ENCODE measurements at places on chromosomes 4 and X.

DNA sequence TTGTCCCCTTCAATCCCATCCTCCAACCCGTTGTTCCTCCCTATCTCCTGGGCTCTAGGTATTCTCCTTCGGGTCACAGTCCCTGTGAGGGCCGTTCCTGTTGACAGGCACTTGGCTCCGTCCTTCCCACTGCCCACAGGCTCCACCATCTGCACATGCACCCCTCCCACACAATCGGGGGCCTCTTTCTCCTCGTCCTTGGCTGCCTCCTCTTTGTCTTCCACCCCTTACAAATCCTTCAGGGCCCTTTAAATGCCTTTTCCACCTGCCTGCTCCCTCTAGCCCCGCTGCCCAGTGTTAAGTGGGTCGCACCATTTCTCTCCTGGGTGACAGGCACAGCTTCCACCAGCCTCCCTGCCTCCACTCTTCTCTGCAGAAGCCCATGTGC is 2.7 kb upstream of the AVPR2 start:
- DNase-seq, result no peak

DNA sequence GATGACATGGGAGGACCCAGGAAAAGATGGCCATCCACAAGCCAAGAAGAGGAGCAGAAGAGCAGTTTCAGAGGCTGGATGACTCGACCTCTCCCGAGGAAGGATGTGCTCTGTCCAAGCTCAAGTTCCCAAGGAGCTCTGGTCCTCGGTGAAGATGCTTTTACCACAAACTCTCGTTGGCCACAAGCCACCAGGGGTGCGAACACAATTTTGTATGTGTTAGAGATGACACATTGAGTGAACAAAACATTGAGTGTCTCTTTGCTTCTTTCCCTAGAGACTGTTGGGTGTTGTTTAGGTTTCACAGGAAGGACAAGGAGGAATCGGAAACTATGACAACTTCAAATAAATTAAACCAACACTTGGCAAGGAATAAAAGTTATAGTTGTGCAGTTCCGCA is 26.3 kb downstream of the FGFBP1 start:
- no peak for DNase-seq

GRCh38 chr4:74906771-74907170 is 26.1 kb upstream of the PARM1 start:
- DNase-seq, result no peak

GRCh38 chr4:150769248-150769647 is 187.3 kb downstream of the MAB21L2 start:
- DNase-seq, result peak; percentile 77

- peak; percentile 60 for DNase-seq
These were observed 218.2 kb downstream of the IDS start for GRCh38 chrX:149286940-149287349.

- no peak for DNase-seq
These were observed 2.2 kb downstream of the NMU start for GRCh38 chr4:55633903-55634302.

GRCh38 chrX:45771560-45772340 is 571.1 kb upstream of the DIPK2B start:
- peak; percentile 57 for DNase-seq
